ENCODE measurements at places on chromosomes 13 and 19.

- DNase-seq, result no peak
Measured at GRCh38 chr13:107835339-107836018, 379.9 kb downstream of the LIG4 start.

GRCh38 chr13:30110301-30111070, 196.9 kb downstream of the KATNAL1 start:
- no peak for DNase-seq

GRCh38 chr13:35393886-35394285, 82.6 kb downstream of the MAB21L1 start:
- DNase-seq, result no peak

GRCh38 chr13:108463340-108463739, 166.1 kb upstream of the MYO16 start:
- DNase-seq, result no peak

Data from caudate nucleus (tissue), 63 donors.